Frontal cortex (tissue), 4 donors: ENCODE measurements at places on chromosomes 7 and 10. TPM values are rescaled to one million over a fixed set of nuclear protein-coding genes. Genes with fewer than 3 reads are reported as not detected.

GRCh38 chr10:30645340-30645827 is 15.8 kb upstream of the LYZL2 start:
- DNase-seq, result peak; percentile 24

PNLIPRP2 gene
- total RNA-seq, result not detected

GPC2 gene
- total RNA-seq, result 75.0 TPM

DNA sequence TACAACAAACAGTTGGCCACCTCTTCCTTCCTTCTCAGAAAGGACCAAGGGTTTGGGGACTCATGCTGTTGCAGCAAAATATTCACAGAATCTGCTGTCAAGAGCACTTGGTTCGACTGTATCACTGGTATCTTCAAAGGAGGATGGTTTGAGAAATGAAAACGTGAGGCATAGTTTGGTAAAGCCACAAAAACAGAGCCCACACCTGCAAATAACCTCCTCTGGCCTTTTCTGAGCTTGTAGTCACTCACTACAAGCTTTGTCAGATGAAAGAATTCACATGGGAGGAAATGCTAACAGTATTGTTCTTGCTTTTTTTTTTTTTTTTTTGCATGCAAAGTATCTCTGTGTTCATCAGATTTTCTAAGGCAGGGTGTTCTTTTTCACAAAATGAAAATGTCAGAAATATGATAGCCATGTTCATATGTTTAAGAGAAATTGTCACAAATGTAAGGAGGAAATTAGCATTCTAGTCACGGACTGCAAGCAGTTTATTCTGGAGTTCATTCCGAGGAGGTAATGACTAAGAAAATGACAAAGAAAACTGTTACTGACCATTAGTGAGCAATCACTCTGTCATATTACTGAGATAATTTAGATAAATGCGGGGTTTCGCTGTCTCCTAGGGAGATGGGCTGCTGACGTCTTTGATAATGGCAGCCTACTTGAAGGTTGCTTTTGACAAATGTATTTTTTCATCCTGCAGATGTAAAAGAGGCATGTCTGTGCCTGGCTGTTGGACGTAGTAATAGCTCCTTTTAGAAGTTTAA is 117.8 kb upstream of the MYO3A start:
- DNase-seq, result no peak

CACNA2D1 gene
- total RNA-seq, result 197 TPM

CACNB2 gene
- total RNA-seq, result 10.6 TPM

DNA sequence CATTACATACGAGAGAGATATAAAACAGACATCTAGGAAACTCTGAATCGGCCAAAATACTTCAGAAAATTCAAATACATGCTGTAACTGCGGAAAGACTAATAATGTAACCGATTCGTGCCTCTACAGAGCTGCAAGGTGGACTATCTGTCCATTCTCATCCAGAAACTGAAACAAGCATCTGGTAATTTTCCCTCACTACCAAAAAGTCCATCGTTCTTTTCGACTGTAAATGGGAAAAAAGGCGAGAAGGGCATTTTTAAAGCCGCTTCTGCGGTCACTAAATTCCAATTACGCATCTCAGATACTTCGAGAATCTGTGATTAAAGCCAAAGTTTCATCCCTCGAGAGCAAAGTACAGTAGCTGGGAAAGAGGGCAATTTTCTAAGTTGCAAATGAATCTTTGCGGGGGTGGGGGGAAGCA is 1.3 kb downstream of the OGA start:
- no peak for DNase-seq

WDR86 gene
- total RNA-seq, result 49.7 TPM

GRCh38 chr10:51260376-51260775 is 186.1 kb downstream of the PRKG1 start:
- no peak for DNase-seq
